ENCODE measurements at places on chromosomes 3 and 15.

DNA sequence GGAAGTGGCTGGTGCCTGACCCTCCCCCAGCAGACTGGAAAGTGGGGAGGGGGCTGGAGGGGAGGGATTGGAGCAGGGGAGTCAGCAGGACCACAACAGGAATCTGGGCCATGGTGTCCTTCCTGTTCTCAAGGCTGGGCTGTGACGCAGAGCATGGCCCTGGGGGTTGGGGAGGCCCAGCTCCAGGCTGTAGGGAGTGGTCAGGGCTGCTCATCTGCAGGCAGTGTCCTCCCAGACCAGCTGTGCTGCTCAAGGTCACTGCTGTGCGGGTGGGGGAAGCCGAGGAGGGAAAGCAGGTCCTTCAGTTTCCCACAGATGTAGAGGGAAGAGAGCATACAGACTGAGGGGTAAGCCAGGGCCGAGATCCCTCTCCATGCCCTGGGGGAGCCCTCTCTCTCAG, 40.7 kb downstream of the CYP11A1 start:
- peak; percentile 5 for DNase-seq

GRCh38 chr3:40172560-40172959, 136.9 kb upstream of the EIF1B start:
- DNase-seq = no peak

- no peak for DNase-seq
Observed at GRCh38 chr3:167115331-167115934, 264.7 kb downstream of the ZBBX start.

DNA sequence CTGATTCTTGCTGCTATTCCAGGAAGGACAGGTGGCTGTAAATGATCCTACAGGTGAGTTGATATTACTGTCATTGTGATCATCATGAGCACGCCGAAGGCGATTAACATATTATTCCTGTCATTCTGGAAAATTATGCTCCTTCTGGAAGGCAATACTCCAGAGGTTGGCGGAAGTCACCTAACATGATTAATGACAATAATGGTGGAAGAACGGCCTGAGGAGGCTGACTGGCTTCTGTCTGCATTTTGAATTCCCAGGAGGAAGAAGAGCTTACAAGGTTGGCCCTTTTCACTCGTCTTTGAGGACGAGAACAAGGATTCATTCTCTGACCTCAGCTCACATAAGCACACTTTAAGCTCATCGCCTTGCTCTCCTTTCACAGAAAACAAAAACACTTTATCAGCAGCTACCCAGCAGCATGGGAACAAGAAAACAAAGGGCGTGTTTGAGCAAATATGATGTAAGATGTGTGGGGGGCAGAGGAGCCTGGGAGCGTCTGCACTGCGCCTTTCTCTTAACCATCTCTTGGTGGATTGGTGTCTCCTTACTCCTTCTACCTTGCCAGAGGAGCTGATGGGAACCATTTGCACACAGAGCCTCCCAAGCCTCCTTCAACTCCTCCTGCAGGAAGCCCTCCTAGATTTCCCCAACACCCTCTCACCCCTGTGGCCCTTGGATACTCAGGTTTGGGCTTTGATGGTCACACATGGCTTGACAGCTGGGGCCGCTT, 23.0 kb downstream of the ACSBG1 start:
- no peak for DNase-seq

DNA sequence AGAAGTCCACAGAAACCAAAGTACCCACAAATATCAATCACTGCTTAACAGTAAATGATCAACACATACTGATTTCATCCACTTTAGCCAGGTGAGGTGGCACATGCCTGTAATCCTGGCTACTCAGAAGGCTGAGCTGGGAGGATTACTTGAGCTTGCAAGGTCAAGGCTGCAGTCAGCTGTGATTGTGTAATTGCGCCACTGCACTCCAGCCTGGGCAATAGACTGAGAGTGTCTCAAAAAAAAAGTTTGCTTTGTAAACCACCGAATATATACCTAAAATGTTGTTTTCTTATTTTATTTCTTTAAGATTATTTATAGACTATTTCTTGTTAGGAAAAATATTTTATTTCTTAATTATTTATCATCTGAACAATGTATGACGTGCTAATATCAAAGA, 8.7 kb upstream of the ATP13A4 start:
- no peak for DNase-seq

- DNase-seq = peak; percentile 37
Observed at GRCh38 chr3:145953316-145953715, 207.7 kb downstream of the PLOD2 start.

GRCh38 chr15:98658831-98659699, 10.7 kb downstream of the IGF1R start:
- DNase-seq = peak; percentile 49

DNA sequence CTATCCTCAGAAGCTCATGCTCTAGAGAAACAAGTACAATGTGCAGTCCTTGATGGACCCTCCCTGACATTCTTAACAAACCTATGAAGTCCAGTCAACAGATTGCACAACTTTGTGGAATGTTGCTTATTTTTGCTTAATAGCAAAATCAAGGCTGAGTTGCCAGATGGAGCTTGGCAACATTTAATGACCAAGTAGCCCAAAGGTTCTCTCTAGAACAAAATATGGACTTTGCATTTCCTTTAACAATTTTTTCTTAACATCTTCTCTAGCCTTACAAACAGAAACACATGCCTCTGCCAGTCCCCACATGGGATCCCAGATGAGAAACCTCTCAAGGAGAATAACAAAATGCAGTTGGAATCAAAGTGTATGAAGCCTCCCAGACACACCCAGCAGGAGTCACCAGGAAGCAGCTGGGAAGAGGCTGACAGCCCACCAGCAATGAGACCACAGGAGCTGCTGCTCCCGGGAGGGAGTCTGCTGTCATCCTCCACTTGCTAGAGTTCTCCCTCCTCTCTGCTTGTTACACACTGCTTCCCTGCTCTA, 422.5 kb upstream of the CDIN1 start:
- peak; percentile 32 for DNase-seq

DNA sequence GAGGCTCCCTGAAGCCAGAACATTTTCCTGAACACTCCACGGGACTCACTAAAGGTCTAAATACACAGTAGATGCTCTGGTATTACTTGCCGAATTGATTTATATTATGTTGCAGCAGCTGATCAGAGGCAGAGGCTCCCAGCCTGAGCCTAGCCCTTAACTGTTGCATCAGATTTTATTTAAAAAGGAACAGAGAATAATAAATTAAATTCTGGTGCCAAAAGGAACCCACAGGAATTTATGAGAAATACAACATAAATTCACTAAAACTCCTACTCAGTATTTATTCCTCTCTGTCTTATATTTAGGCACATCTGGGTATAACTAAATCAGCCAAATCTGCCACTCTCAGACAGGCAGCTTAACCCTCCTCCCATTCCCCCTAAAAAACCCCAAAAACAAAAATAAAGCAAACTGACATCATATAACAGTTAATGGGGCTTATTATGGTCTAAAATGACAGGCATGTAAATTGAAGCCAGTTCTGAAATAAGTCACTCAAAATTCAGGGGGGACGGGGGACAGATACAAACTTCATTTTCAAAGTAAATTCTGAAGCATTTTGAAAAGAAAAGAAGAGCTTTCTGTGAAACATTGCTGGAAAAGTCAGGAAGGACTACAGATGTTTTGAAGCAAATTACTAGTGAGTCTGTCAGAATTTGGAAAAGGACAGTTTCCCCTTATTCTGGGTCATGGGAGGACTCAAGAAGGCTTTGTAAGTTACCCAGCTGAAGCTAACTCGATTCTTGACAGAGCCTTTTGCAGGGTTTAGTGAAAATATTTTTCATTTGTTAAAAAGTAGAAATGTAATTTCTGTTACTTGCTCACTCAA, 53.8 kb upstream of the CORO2B start:
- DNase-seq = peak; percentile 90

- peak; percentile 98 for DNase-seq
Observed at GRCh38 chr3:64460877-64461276, 226.9 kb downstream of the ADAMTS9 start.

DNA sequence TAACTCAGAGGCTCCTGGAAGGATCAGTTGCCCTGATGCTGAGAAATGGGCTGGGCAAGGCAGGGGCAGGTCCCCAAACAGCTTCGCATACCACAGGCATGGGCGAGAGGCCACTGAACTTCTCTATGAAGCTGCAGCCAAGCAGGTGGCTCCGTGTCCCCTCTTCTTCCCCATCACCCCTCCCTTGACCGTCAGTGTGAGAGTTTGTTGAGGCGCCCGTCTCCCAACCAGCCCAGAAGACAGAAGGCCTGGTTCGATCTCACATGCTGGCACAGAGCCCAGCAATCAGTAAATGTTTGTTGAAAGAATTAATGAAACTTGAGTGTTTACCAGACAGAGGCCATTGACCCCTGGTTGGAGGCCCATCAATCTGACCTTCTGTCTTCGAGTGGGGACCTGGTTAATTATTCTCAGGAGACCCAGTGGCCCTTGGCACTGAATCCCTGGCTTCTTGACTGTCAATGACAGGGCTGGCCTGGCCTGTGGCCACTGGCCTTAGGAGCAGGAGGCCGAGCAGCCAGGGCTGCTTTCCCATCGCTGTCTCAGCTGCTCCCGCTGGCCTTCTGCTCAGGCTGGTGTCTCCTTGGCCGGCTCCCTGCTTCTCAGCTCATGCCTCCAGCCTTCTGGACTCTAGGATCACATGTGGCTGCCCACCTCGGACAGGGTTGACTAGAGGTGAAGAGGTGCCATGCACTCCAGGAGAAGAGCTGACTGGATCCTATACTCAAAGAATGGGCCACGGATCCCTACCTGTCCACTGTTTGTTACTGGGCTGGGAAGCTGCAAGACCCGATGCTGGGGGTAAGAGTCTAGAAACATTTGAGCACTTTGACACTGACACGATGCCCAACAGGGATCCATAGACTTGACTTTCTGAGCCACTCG, 113.4 kb downstream of the ASB7 start:
- DNase-seq = no peak

GRCh38 chr3:10550705-10551104, 45.3 kb upstream of the ATP2B2 start:
- DNase-seq = no peak

GRCh38 chr15:63836579-63836978, 2.8 kb upstream of the HERC1 start:
- peak; percentile 56 for DNase-seq
